ENCODE measurements at places on chromosomes 16 and 17.

GRCh38 chr17:63529711-63530556, 6.8 kb downstream of the KCNH6 start:
- DNase-seq, result no peak

DNA sequence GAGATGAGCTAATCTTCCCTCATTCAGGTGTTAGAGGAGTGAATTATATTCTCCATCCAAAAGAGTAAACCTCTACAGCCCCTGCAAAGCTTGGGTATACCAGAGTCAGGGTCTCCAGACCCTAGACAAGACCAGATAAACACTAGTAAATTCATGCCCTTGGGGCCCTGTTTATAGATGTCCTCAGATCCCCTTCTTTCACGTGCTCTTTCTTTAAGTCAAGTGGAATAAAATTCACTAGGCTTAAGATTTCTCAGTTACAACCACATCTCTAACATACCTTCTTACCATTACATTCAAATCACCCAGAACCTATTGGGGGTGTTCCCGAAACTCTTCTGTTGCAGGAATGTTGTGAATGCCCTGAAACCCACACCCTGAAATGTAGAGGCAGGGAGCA, 2.2 kb upstream of the C17orf58 start:
- DNase-seq, result no peak

DNA sequence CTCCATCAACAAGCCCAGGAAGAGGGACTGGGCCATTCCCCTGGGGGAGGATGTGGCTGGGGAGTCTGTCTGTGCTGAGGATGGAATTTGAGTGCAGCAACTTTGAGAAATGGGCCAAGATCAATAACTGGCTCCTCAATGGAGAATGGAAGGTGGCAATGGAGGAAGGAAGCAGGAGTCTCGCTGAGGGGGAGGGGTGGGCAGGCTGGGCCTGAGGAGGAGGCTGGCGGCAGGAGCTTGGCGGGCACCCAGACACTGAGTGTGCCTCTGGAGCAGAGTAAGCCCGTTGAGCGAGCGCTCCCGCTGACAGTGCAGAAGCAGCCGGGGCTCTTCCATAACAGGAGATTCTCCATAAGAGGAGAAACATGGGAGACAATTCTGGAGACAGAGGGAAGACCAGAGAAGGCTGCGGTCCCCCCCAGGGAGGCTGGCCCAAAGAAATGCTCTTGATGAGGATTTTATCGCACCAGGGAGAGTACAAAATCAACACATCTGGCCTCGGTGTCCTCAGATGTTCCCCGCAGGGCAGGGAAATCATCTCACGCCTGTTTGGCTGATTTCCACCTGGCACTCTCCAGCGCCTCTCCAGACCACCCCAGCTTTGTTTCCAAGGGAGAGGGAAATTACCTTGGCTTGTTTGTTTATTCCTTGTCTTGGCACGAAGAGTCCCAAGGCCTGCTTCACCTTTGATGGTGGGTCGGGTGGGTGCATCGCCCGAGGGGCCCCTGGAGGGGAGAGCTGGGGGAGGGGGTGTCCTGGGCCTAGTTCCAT, 2.8 kb upstream of the MMP15 start:
- DNase-seq, result no peak

- no peak for DNase-seq
These were observed 160.3 kb downstream of the PCTP start for GRCh38 chr17:55911186-55911585.

DNA sequence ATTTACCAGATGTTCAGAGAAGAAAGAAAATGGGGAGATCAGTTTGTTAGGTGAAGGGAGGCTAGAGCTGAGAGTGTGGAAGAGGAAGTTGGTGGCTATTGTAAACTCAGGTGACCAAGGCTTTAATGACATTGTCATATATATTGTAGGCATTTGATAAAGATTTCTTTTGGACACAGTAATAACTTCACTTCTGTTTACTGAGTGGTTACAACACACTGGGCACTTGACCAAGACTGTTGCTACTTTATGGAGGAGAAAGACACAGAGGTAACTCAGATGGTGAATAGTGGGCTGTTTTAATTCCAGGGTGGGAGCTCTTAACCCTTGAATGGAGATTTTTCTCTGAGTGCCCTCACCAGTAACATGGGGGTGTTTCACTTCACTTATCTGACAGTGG, 46.0 kb downstream of the TNRC6A start:
- no peak for DNase-seq

DNA sequence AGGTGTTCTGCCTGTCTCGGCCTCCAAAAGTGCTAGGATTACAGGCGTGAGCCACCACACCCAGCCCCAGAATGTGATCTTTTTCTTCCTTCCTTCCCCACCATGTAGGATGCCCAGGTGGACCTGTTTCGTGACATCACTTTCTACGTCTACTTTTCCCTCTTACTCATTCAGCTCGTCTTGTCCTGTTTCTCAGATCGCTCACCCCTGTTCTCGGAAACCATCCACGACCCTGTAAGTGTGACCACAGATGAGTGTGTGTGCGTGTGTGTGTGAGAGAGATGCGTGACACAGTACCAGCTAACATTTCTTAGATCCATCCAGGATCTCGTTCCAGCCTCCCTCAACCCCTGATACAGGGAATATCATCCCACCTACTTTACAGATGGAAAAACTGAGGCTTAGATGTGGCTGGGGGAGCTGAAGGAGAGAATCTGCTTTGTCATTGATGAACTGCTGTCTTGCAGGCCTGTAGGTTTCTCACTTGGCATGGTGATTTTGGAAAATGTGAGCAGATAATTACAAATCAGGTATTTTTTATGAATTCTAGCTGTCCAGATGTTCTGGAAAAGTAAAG, 67.1 kb downstream of the ABCC1 start:
- DNase-seq, result no peak
